ENCODE measurements at places on chromosomes 12 and 14. TPM values are rescaled to one million over a fixed set of nuclear protein-coding genes. Genes with fewer than 3 reads are reported as not detected.
A peak's percentile ranks its signal among the peaks of the same experiment; 100 is the strongest.

DNA sequence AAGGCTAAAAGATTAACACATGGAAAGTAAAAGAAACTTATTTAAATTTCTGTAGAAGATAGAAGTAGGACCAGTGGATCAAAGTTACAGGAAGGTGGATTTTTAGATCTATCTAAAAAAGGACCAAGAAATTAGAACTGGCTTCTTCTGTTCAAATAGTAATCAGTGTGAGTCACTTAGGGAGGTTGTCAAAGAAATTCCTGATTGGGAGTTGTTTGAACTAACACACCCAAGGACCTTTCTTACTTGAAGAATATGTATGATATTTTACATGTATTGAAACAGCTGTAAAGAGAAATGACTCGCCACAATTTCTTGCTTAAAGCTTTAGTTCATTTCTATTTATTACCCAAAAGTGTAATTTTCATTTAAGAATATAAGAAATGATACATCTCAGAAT lies 256.9 kb downstream of the RAD51B start:
- DNase-seq = no peak

Gene IL22
- not detected for total RNA-seq

GRCh38 chr12:40312982-40313576 lies 88.3 kb downstream of the LRRK2 start:
- peak; percentile 1 for DNase-seq

DNA sequence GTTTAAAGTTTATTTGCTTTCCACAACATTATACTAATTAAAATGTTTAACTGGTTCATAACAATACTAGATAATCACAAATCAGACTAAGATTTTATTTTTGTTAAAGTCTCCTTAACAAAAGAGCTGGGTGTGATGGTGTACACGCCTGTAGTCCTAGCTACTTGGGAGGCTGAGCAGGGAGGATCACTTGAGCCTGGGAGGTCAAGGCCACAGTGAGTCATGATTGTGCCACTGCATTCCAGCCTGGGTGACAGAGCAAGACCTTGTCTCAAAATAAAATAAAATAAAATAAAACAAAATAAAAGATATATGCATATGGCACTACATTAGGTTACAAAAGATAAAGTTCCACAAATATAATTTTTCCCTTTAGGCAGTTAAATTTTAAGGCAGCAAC lies 5.6 kb downstream of the MIS18BP1 start:
- peak; percentile 17 for DNase-seq

- DNase-seq = no peak
Observed at GRCh38 chr12:52264435-52264825, 10.0 kb upstream of the KRT86 start.

GRCh38 chr12:23731493-23731892 lies 218.0 kb downstream of the SOX5 start:
- DNase-seq = no peak

Data from Calu3 (cell line).